ENCODE measurements at places on chromosomes 12 and 14.

DNA sequence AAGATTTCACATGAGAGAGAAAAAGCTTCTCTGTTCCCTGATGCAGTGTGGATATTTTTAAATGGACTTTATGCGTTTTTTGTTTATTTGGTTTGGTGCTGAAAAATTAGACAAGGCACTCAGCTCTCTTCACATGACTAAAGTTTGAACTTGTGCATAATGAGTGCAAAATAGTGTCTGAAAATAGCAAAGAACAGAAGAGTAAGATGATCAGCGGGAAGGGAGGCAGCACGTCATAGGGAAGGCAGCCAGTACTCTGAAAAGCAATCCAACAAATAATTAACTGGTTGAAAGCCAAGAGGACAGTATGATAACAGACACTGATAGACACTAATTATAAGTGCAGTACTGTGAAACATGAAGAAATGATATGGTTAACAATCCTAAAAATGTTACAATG lies 46.6 kb upstream of the CDKN3 start:
- DNase-seq, result no peak

DNA sequence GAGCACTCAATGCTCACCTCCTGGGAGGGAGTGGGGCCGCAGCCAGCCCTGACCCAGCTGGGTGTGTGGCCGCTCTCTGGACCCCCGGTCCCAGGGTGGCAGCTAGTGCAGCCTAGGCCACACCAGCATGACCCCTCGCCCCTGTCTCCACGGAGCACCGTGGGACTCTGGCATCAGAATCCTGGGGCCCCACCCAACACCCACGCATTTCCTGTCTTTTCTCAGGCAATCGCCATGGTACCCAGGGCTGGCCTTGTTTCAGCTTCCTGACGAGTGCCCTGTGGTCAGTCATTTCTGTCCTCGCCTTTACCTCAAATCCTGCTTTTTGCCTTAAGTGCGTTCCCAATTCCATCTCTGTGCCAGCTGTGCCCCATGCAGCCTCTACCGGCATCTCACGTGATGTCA lies 15.9 kb downstream of the PACS2 start:
- no peak for DNase-seq

GRCh38 chr14:98167275-98167674 lies 1104.7 kb downstream of the BCL11B start:
- DNase-seq, result no peak

- no peak for DNase-seq
Measured at GRCh38 chr12:59294221-59294620, 301.6 kb upstream of the SLC16A7 start.

DNA sequence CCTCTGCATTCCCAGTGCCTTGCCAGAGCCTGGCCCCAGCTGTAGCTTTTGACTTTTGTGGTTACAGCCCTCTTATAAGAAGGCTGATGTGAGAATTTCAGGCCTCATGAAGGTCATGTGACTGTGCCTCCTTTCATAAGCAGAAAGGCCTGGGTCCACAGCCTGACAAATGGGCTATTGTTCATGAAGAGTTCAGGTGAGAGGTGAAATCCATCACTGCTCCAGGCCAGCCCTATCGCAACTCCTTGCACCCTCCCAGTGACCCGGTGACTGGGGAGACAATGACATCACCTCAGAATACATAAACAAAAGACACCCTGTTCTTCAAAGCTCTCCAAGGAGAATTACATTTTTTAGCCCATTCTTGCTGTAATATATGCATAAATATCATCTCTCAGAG lies 321.5 kb downstream of the PCNX1 start:
- no peak for DNase-seq

DNA sequence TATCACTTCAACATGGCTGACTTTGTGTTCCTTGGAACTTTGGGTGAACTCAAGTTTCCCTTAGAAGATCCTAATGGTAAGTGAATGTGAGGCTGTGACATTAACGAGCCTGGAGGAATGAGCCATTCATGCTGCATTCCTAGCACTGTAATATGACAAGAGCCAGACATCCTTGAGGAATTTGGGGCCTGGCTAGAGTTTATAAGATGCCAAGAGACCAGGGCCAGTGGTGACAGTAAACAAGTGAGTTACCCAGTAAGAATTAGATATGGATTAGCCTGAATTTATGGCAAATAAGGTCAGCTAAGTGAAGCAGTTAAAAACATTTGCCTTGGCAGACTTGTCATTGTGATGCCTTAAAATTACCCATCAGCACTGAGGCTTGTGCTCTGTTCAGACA lies 232.4 kb downstream of the AKAP6 start:
- DNase-seq, result no peak

- no peak for DNase-seq
Measured at GRCh38 chr14:76541594-76542219, 165.8 kb downstream of the ESRRB start.

GRCh38 chr12:26891704-26892103 lies 46.1 kb downstream of the INTS13 start:
- DNase-seq, result no peak

DNA sequence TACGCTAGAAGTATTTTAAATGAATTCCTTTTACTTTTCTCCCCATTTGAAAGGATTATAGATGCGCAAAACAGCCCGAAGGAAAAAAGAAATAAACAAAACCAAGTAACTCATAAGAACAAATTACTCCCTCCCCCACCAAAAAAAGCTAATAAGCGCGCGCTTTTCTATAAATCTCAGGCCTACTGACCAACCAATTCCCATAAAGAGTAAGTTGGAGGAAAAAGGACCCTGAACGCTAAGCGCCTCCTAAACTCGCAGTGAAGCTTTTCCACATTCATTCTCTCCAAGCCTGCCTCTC lies 588 bp downstream of the MBIP start:
- no peak for DNase-seq

- DNase-seq, result no peak
Measured at GRCh38 chr12:52199294-52199919, 7.6 kb upstream of the KRT80 start.

DNA sequence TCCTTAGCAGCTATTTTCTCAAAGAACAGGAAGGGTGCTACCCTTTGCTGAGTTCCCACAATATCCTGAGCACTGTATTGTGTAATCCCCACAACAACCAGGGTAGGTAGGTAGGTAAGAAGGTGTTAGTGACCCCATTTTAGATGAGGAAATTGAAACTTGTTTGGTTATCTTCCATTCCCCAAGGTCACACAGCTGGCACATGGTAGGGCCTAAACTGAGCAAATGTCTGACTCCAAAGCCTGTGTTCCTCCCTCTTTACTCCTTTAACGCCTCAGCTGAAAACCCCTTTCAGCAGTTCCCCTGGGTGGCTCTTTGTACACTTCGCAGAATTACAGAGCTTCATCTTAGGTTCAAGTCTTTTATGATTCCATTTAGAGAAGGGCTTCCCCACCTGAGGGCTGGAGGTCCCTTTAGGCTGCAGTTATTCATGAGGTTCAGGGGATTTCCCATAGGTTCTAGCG lies 26.5 kb upstream of the RIC8B start:
- no peak for DNase-seq

DNA sequence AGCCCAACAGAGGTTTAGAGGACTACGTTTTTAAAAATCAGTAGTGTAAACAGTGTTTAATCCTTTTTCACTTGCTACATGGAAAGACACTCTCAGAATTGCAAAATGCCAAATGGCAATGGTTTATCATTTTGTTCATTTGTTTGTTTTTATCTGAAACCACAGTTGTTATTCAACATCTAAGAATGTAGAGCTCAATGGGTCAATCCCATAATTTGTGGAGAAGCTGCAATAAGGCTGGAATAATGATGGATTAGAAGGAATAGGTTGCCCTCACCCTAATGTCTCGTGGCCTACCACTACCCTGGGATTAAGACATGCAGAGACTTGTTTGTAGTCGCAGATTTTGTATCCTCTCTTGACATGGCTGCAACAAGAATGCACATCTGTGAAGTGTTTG lies 115.7 kb downstream of the LLPH start:
- DNase-seq, result no peak

DNA sequence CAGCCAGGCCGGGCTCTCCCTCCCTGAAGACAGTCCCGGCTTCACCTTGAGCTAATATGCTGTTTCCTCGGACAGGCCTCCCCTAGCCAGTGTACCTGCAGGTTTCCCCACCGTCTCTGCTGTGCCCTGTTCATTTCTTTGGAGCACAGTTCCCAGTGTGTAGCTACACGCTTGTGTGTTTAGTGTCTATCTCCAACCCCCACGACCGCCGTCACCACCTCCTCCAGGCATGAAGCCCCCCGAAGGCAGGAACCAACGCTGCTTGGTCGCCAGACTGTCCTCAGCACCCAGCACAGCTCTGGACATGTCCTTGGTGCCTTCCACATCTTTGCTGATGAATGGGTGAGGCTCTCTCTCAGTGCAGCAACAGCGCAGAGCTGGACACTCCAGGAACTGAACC lies 26.2 kb upstream of the PLEKHG6 start:
- DNase-seq, result no peak

DNA sequence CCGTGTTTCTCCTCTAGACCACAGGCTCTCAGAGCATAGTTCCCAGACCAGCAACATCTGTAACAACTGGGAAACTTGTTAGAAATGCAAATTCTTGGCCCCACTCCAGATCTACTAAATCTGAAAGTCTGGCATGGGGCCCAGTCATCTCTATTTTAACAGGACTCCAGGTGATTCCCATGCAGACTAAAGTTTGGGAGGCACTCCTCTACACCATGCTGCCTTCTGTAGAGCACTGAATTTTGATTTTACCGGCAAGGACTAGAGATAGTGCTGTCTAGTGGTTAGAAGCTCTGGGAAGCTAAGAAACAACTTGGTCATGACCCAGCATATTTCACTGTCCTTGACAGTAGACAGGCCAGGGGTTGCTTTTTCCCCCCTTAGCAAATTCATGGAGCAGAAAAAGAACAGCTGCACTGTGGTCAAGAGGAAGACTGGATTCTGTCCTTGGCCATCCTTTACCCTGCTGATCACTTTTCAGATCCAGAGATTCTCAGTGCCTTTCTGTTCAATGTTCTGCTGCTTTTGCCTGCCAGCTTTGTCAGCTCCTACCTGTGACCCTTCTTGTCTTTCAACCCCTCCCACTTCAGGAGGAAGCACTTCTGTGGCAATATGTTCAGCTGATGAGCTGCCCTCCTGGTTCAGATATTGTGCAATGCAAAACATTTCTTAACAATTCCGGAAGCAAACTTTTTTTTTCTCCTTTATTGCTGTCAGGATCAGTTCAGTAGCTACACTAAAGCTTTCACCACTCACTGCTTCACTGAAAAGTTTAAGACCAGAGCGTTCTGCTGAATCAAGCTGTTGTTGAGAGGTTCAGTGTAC lies 133.8 kb upstream of the NUDT4 start:
- no peak for DNase-seq

GRCh38 chr14:97887690-97888089 lies 1090.5 kb downstream of the VRK1 start:
- DNase-seq, result no peak

GRCh38 chr14:76919431-76920330 lies 93.5 kb downstream of the LRRC74A start:
- peak; percentile 25 for DNase-seq

GRCh38 chr14:58765418-58765831 lies 127.7 kb downstream of the DACT1 start:
- no peak for DNase-seq

GRCh38 chr14:94046696-94047250 lies 20.6 kb downstream of the OTUB2 start:
- DNase-seq, result no peak

DNA sequence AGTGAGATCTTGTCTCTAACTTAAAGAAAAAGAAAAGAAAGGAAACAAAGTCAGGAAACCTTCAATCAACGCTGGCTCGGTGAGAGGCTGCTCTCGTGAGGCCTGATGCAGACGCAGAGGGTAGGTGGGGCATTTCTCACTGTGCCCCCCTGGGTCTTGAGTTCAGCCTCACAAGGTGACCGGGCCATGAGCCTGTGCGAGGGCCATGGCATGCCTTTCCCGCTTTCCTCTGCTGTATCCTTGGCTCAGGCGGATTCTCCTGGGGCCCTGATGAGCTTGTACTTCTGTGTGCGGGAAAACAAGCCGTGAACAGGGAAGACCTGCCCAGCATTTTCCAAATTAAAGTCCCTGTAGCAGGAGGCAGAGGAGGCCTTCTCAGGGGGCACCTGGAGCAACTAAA lies 20.2 kb downstream of the ADGRD1 start:
- DNase-seq, result no peak

- no peak for DNase-seq
Measured at GRCh38 chr12:54740882-54741281, 92.7 kb upstream of the DCD start.

DNA sequence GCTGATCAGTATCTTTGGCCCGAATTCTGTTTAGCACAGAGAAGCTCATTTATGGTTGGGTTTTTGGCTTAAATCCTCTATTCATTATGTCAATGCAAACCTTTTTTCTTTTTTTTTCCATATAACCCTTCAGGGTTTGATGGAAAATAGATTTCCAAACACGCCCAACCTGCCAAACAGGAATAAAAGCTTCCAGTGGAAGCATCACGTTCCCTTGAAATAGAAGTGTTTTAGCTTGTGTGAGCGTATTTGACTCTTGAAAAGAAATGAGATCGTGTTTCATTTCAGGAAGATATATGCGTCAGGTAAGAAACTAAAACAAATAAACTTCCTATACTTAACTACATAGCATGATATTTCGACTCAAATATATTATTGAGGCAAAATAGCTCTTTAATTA lies at the start of gene PIK3C2G:
TSS of gene PIK3C2G (plus strand) at position 246 of the 400 bp plus-strand sequence. CDS start 20,564 bp downstream, outside the sequence.
- DNase-seq, result no peak

DNA sequence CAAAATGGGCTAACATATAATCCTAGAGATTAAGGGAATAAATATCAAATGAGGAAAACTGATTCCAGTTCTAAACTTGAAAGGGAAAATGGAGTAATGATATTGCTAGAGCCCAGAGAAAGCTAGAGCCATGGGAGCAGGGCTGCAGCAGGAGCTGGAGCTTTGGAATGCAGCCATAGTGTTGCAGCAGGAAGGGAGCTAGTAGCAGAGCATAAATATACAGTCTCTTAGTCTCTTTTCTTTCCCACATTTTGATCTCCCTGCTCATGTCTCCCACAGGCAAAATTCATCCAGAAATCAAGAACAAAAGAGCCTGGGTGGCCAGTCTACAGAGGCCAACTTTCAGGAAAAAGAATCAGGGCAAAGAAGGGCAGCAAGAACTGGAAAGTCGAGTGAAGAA lies 253.7 kb downstream of the ATXN7L3B start:
- DNase-seq, result no peak

DNA sequence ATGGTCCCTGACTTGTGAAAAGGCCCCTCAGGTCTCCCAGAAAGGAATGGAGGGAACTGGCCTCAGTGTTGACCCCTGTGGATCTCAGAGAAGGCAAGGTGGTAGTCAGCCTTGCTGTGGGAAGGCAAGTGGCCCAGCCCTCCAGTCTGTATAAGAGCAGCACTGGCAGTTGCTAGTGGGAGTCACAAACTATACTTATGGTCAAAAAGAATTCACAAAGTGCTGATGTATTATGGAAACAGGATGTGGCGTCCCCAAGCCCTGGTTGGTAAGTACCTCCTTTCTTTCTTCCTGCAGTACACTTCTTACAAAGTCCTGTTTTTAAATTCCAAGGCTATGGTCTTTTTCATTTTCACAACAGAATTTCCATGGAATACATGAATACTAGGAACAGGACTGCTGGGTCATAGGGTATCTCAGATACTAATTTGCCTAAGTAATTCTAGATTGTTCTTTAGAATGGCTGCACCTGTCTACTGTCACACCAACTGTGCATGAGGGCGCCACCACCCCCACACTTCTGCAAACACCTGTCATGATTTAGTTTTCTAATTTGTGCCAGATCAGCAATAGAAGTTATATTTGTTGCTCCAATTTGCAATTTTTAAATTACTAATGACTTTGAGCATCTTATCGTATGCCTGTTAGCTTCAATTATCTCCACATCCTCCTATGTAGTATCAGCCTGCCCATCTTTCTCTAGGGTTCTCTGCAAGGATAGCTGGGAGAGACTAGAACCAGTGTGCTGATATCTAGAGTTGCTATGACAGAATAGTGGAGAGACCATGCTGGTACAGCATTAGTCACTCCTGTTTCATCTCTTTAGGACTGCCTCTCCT lies 40.7 kb upstream of the TMEM263 start:
- no peak for DNase-seq
